ENCODE measurements at places on chromosomes 16 and 17.

DNA sequence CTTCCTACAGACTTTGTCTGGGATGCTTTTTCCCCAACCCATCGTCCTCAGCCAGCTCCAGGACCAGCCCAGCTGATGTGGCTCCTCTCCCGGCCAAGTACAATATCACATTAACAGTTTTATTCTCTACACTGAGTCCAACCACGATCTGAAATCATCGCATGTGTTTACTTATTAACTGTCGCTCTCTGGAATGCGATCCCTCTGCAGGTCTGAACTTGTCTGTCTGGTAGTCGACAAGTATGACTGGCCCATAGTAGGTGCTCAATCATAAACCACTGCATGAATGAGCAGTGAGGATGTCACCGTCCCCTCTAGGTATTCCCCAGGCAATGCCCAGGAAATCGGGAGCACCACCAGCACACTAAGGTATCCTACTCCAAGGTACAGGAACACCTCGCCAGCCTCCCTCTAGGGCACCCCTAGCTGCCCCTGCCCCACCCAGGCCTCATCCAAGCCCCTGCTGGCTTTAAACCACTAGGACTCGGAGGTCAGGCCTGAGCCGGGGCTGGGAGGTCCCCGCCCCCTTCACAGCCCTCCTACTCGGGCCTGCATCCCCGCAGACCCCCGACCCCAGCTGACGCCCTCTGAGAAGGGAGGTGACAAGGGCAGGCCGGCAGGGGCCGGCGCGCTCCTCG, 27.7 kb downstream of the RTN4RL1 start:
- no peak for DNase-seq

GRCh38 chr16:80946481-80946880, 60.2 kb downstream of the CMC2 start:
- DNase-seq = no peak

DNA sequence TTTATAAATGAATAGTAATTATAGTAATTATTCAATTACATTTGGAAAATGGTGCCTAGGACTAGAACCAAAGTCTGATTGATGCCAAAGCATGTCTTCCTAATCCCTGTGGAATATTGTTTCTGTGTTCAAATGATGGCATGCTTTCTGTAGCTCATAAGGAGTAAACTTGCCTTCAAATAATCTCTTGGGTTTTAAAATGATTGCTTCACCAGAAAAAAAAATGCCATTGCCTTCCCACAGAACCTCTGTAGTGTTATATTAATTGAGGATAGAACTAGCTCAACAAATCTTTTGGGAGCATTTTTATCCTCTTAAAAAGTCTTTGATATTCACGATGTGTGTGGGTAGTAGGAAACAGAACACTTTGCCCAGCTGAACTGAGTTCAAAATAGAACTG, 7.7 kb upstream of the TMEM100 start:
- DNase-seq = no peak

DNA sequence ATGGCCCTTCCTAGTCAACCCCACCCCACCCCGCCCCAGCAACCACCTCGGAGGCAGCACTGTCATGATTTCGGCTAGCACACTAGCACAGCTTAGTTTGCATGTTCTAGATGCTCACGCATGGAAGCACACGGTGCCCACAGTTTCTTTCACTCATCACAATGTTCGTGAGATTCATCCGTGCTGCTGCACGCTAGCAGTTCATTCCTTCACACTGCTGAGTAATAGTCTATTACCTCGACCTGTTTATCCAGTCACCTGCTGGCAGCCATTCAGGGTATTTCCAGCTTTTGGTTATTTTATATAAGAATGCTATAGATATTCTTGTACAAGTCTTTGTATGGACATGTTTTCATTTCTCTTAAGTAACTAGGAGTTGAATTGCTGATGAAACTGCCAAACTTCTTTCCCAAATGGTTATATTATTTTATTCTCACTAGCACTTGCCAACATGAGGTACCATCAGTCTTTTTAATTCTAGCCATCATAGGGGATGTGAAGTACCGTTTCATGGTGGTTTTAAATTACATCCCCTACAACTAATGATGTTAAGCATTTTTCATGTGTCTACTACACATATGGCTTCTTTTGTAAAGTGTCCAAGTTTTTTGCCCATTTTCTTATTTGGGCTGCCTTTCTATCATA, 75.7 kb downstream of the CYTH1 start:
- no peak for DNase-seq

GRCh38 chr17:35170968-35171771, 23.0 kb downstream of the SLC35G3 start:
- DNase-seq = peak; percentile 26

- no peak for DNase-seq
Observed at GRCh38 chr16:19213885-19214284, 45.8 kb downstream of the SYT17 start.

DNA sequence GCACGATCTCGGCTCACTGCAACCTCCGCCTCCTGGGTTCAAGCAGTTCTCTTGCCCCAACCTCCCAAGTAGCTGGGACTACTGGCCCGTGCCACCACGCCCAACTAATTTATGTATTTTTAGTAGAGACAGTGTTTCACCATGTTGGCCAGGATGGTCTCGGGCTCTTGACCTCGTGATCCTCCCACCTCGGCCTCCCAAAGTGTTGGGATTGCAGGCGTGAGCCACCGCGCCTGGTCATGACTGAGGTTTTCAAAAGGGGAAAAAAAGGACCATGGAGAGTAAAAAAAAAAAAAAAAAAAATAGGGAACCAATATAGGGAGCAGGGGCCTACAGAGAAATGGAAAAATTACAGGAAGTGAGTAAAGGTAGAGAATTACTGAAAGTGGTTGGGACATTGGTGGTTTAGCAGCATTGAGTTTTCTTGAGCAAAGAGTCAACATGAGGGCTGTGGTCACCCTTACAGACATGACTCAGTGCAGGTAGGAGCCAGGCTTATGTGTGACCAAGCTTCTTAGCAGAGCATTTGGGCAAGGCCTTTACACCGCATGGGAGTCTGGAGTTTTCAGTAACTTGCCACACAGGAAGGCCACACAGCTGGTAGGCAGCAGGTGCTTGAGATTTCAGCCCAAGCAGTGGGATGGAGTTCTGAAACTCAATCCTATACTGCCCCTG, 447.3 kb downstream of the HS3ST3B1 start:
- peak; percentile 15 for DNase-seq

- DNase-seq = no peak
Observed at GRCh38 chr17:6241996-6242395, 171.8 kb downstream of the WSCD1 start.

GRCh38 chr17:29342158-29342765, 47.9 kb upstream of the TAOK1 start:
- DNase-seq = no peak

DNA sequence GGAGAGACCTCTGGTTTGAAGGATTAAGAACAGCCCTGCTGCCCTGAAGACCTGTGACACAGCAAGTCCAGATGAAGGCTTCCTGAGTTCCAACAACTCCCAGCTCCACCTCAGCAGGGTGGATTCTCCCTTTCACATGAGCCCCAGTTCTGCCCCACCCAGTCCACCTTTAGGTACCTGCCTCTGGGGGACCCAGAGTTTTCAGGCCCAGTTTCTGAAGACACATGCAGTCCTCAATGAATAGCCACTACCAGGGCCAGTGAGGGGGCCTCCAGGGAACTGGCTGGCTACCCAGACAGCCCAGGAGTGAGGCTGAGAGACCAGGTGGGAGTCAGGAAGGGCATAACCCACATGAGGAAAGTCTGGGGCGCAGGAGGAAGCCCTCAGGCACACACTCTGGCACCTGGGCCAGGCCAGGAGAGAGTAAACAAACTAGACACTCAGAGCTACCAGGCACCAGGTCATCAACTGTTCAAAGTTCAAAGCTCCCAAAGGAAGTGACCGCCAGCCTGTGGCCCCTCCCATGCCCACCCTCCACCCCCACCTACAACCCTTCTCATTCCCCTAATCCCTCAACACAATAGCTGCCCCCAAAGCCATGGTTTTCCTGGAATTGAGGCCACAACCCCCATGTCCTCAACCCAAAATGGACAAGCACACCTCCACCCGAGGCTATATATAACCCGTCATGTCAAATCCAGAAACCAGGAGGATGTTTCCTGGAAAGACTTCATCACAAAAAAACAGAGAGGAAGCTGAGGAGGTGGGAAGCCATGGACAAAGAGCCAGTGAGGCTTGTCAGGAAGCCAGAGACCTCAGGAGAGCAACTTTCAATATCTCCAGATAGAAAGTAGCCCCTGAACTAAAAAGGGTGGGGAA, 2.1 kb downstream of the MYO18A start:
- DNase-seq = no peak

DNA sequence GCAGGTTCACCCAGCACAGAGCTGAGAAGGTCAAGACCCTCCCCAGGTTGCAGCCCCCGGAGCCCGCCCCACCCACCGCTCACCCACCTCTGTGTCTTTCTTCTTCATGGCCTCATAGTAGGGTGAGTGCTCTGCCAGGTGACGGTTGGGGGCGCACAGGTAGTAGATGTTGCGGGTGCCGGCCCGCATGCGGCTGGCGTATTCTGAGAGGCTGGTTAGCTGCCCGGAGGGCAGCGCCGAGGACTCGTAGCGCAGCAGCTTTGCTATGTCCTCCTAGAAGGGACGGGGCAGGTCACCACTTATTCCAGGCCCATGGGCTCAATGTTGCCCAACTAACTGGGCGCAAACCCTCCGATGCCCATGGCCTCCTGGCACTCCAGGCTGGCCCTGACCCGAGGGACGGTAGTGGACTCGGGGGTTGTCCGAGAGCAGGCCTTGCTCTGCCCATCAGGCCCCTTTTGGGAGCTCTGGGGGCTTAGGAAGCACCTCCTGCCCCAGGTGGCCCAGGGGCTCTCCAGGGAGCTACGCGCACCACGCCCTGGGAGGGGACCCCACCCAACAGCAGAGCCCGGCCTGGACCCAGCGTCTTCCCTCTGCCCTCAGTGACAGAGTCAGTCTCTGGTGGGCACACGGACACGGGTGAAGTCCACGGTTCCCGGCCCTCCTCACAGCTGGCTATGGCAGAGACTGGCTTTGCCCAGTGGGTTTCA, 9.9 kb downstream of the DNASE1 start:
- DNase-seq = no peak

All from CD4-positive, alpha-beta T cell treated with Interleukin-4 for 1 hour (primary cell).